NCI-H345 (cell line): ENCODE measurements at places on chromosomes 11 and 22.
A peak's percentile ranks its signal among the peaks of the same experiment; 100 is the strongest.

DNA sequence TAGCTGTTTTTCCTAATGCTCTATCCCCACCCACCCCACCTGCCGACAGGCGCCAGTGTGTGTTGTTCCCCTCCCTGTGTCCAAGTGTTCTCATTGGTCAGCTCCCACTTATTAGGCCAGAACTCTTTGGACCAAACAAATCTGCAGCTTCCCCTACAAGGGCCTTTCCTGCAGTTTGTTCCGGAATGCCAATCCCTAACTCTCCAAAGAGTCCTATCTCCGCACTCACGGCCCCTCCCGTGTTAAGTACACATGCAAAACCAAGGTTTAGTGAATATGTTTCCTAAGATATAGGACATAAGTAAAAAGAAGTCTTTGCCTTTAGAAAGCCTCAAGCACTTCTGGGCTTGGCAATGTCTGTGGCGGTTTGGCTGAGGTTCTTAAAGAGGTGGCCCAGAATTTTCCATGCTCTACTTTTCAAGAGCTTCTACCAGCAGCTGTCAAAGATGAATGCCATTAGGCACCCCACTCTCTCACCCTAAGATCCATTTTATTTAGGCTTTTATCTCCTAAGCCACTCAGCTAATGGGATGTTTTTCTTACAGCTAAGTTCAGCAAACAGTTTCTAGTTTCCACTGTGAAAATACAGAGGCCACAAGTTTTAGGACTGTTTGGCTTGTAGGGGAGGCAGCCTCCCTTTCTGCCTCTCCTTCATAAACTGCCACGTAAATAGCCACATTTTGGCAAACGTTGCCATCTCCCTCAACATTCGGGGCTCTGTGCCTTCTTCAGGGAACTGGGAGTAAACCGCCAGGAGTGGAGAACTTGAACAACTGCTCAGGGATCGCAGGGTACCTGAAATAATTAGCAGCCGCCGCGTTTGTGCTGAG is 1.6 kb downstream of the CD59 start:
- no peak for DNase-seq

- peak; percentile 61 for DNase-seq
Observed at GRCh38 chr11:101436511-101437142, 147.2 kb downstream of the TRPC6 start.

GRCh38 chr11:75056814-75057213 is 39.9 kb downstream of the OR2AT4 start:
- no peak for DNase-seq

GRCh38 chr11:66850235-66850587 is 6.7 kb upstream of the LRFN4 start:
- DNase-seq = no peak

GRCh38 chr11:124346311-124346955 is 26.4 kb upstream of the OR8D2 start:
- no peak for DNase-seq

GRCh38 chr11:976431-977160 is 50.9 kb downstream of the AP2A2 start:
- DNase-seq = no peak

DNA sequence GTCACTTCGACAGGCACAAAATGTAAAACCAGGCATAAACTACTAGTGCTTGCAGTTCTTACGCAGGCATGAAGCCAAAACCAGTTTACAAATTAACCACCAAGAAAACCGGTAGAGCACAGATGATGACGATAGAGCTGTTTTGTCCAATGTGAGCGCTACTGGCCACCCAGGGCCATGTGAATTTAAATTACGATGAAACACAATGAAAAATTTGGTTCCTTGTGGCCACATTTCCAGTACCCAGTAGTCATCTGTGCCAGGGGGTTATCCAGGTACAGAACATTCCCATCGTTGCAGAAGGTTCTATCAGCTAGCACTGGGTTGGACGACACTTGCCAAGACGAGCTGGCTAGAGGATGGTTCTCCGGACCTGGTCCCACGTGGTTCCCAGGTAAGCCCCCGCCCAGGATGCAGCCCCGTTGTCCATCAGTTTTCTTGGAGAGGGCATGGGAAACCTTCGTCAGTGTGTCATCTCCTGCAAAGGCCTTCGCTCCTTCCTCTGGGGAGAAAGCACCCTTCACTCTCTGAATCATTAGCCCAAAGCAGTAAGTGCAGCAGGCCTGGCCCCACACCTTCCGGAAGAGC is 1.1 kb upstream of the CD81 start:
- no peak for DNase-seq

DNA sequence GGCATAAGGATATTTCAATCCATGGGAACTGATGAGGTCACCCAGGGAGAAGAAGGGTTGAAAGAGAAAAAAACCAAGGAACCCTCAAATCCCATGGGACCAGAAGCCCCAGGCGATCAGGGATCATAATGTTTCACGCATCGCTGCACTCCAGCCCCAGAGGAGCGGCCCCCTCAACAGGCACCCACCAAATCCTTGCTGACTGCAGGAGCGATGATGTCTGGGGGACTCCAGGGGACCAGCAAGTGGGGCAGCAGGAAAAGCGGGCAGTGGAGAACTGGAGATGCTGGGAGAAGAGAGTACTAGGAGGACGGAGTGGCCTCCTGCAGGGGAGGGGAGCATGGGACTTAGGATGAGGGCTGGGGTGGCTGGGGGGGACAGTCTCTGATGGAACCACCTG is 47.7 kb upstream of the LINC01488 start:
- no peak for DNase-seq
